Right atrium auricular region (tissue), 2 donors: ENCODE measurements at places on chromosomes 4 and X. TPM values are rescaled to one million over a fixed set of nuclear protein-coding genes. Genes with fewer than 3 reads are reported as not detected.

AFF2 gene
- total RNA-seq = 3.2 TPM

- H3K27ac ChIP-seq = no peak overlapping the region
- no peaks in the 10 kb centered on the region for H3K27me3 ChIP-seq
- DNase-seq = no peak
- no peaks in the 10 kb centered on the region for H3K4me1 ChIP-seq
- H3K36me3 ChIP-seq = no peaks in the 10 kb centered on the region
- H3K4me3 ChIP-seq = no peak overlapping the region
Measured at GRCh38 chr4:1105662-1106061, 7.7 kb downstream of the RNF212 start.

DNA sequence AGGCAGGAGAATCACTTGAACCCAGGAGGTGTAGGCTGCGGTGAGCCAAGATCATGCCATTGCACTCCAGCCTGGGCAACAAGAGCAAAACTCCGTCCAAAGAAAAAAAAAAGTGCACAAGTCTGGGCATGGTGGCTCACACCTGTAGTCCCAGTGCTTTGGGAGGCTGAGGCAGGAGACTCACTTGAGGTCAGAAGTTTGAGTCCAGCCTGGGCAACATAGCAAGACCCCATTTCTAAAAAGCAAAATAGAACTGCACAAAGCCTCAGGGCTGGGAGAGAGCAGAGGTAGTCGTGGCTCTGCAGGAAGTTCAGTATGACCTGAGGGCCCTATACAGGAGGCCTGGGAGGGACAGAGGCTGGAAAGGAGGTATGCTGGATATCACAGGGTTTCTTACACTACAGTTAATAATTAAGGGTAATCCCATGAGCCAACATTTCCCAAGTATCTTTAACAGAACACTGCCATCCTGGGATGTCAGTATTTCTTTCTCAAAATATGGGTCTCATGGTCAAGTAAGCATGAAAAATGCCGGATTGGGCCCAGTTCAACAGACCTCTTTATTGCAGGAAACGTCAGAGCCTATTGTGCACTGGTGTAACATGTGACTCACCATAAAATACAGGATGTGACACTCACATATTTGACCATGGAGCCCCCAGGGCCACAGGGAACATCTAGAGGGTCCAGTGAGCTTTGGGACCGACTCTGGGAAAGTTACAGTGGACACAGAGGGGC lies 37.8 kb downstream of the ACSL1 start:
- peaks cover 58% of the 10 kb centered on the region for H3K36me3 ChIP-seq
- no peak for DNase-seq
- H3K4me3 ChIP-seq = no peak overlapping the region
- H3K4me1 ChIP-seq = no peaks in the 10 kb centered on the region

- H3K27ac ChIP-seq = no peak overlapping the region
- no peak overlapping the region for H3K4me3 ChIP-seq
- no peaks in the 10 kb centered on the region for H3K4me1 ChIP-seq
- no peak for DNase-seq
Measured at GRCh38 chrX:44157858-44158257, 184.7 kb upstream of the NDP start.

- H3K4me3 ChIP-seq = no peak overlapping the region
- no peaks in the 10 kb centered on the region for H3K4me1 ChIP-seq
- H3K27ac ChIP-seq = no peak overlapping the region
- H3K27me3 ChIP-seq = no peaks in the 10 kb centered on the region
- no peak for DNase-seq
- H3K36me3 ChIP-seq = no peaks in the 10 kb centered on the region
Measured at GRCh38 chr4:71765821-71766383, 18.0 kb downstream of the GC start.

DRD5 gene
- total RNA-seq = 0.24 TPM

CD40LG gene
- not detected for total RNA-seq

S100G gene
- total RNA-seq = not detected

DNA sequence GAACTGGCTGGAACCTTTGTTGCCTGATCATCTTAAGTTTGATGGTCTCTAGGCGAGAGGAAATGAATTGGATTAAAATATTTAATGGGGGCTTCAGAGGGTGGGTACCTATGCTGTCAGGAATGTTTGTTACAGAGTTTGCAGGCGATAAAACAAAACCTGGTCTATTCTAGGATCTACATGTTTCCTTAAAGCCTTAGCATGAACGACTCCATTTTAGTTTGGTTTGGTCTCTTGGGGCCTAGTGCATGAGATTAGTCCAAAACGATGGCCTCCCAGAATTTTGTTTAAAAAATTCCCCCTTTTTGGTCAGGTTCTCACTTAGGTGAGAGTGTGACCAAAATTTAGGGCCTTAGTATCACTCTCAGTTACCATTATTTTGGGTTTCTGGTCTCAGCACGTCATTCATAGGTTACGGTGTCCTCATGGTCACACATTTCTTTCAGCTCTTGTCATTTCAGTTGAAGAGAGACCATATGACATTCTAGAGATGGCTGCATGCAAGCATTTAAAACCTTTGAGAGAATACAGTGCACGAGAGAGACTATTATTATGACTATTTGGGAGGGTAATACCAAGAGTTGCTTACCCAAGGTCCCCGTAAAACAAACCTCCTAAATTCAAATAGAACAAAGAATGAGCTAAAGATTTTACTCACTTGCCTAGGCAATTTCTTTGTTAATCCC lies 13.8 kb downstream of the MOB1B start:
- H3K4me3 ChIP-seq = no peak overlapping the region
- no peak overlapping the region for H3K27ac ChIP-seq
- H3K27me3 ChIP-seq = no peaks in the 10 kb centered on the region
- H3K4me1 ChIP-seq = peaks cover 11% of the 10 kb centered on the region
- H3K36me3 ChIP-seq = no peaks in the 10 kb centered on the region

- no peak overlapping the region for H3K4me3 ChIP-seq
- H3K27me3 ChIP-seq = peaks cover 5% of the 10 kb centered on the region
- peaks cover 10% of the 10 kb centered on the region for H3K4me1 ChIP-seq
- H3K36me3 ChIP-seq = no peaks in the 10 kb centered on the region
- H3K27ac ChIP-seq = no peak overlapping the region
- no peak for DNase-seq
Measured at GRCh38 chr4:3872834-3873313, 106.7 kb downstream of the ADRA2C start.

SPRY1 gene
- 50.0 TPM for total RNA-seq

PI4K2B gene
- total RNA-seq = 2.7 TPM

- H3K27me3 ChIP-seq = no peaks in the 10 kb centered on the region
- no peak for DNase-seq
- H3K36me3 ChIP-seq = peaks cover 7% of the 10 kb centered on the region
- no peaks in the 10 kb centered on the region for H3K4me1 ChIP-seq
Measured at GRCh38 chr4:102787096-102787881, 26.5 kb upstream of the MANBA start.

- peak; percentile 93 for DNase-seq
- no peaks in the 10 kb centered on the region for H3K27me3 ChIP-seq
Measured at GRCh38 chrX:129931411-129932015, 25.5 kb downstream of the UTP14A start.

DNA sequence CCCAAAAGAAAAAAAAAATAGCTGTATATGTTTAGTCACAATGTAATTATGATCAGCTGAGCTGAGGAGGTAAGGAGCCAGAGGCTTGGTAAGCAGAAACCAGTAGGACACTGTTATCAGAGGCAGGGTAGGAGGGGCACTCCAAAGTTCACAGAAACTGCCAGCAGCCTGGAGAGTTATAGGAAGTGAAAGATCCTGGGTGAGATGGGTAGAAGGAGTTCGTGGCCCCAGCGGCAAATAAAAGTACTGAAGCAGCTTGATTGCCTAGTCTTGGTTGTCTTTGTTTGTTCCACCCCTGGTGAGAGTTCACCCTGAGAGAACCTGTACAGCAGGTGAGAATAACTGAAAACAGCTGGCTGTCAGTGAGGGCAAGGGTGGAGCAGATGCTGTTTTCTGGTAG lies 340.8 kb downstream of the ADGRL3 start:
- peaks cover 8% of the 10 kb centered on the region for H3K4me1 ChIP-seq
- H3K36me3 ChIP-seq = no peaks in the 10 kb centered on the region
- no peaks in the 10 kb centered on the region for H3K27me3 ChIP-seq
- DNase-seq = no peak
- no peak overlapping the region for H3K4me3 ChIP-seq

DNA sequence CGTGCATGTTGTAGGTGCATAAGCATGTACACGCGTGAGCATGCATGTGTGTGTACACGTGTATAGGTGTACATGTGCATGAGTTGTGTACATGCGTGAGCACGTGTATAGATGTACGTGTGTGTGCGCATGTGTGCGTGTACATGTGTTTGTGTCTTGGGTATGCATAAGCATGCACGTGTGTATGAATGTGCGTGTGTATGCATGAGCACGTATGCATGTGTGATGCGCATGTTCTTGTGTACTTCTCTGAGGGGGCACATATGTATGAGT lies 9.0 kb downstream of the NAT8L start:
- H3K4me1 ChIP-seq = no peaks in the 10 kb centered on the region
- no peaks in the 10 kb centered on the region for H3K27me3 ChIP-seq
- H3K36me3 ChIP-seq = no peaks in the 10 kb centered on the region

DNA sequence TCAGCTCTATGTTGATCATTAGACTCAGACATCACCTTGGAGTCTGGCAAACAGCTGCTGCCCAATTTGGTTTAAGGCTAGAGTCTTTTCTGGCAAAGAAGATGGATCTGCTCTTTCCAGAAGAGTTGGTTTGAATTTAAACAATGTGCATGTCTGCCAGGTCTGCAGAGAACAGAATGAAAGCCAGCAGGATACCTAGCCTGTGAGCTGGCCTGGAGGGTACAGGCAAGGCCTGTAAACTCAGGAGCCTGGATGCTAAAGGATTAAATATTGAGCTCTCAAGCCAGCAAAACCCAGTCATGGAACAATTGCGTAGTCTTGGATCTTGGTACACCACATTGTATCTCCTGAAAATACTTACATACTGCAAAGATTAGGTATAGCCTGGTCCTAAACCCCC lies 15.6 kb upstream of the PDLIM3 start:
- no peaks in the 10 kb centered on the region for H3K27me3 ChIP-seq
- DNase-seq = no peak
- no peak overlapping the region for H3K4me3 ChIP-seq
- H3K4me1 ChIP-seq = no peaks in the 10 kb centered on the region

DNA sequence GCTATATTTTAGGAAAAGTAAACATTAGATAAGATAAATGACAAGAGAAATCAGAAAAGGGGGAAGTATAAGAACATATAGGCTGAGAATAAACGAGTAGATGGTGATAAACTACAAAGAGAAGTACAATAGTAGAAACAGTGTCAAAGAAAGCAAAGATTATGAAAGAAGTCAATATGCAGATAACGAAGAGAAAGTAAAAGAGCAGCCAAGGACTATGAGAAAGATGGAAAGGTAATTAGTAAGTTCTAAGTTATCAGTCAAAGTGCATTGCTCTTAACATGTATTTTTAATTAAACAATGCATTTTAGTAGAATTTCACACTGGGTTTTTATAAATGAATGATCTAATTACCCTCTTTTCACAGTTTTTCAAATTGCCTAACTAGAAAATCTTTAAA lies 1801.3 kb upstream of the PCDH10 start:
- H3K4me3 ChIP-seq = no peak overlapping the region
- H3K27ac ChIP-seq = no peak overlapping the region
- H3K36me3 ChIP-seq = no peaks in the 10 kb centered on the region
- H3K27me3 ChIP-seq = no peaks in the 10 kb centered on the region
- no peaks in the 10 kb centered on the region for H3K4me1 ChIP-seq

DNA sequence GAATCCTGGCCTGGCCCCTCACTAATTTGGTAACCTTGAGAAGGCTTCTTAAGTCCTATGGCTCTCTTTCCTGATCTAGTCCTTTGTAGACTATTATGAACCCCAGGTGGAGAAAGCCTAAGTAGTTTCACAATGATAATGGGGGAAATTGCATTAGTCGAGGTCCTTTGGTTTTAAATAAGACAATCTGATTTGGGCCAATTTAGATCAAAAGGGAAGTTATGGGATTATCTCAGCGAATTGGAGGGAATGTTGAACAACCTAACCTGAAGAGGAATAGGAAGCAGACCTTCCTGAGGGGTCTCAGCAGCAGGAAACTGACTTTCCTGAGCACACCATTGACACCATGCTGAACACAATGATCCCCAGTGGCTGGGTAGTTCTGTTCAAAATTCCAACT lies 331.5 kb downstream of the PRDM5 start:
- H3K4me1 ChIP-seq = no peaks in the 10 kb centered on the region
- no peaks in the 10 kb centered on the region for H3K27me3 ChIP-seq
- H3K4me3 ChIP-seq = no peak overlapping the region
- H3K36me3 ChIP-seq = no peaks in the 10 kb centered on the region

DNA sequence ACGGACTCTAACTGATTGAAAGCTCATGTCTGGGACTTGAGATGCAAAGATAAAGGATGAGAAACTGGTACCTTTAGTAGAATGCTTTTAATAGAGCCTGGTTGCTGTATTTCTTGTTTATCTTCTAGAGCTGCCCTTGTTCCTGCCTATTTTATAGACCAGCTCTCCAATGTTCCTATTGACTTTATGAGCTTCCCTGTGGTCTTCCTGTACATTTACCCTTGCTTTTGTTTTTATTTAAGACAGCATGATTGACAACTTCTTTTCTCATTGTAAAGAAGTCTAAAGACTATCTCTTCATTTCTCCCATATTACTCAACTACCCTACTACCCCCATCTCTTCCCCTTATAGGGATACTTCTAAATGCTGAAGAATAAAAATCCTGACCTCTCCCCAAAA lies 174.7 kb downstream of the UGT8 start:
- no peaks in the 10 kb centered on the region for H3K36me3 ChIP-seq
- no peak for DNase-seq
- no peak overlapping the region for H3K4me3 ChIP-seq

SLC25A43 gene
- total RNA-seq = 5.6 TPM

HAND2 gene
- total RNA-seq = 86.3 TPM

- no peaks in the 10 kb centered on the region for H3K27me3 ChIP-seq
- peaks cover 13% of the 10 kb centered on the region for H3K4me1 ChIP-seq
Measured at GRCh38 chr4:74539044-74539790, 94.3 kb downstream of the AREG start.

GRCh38 chr4:30714408-30715031 lies 5.6 kb upstream of the PCDH7 start:
- no peaks in the 10 kb centered on the region for H3K36me3 ChIP-seq
- no peaks in the 10 kb centered on the region for H3K27me3 ChIP-seq
- no peak for DNase-seq
- H3K27ac ChIP-seq = no peak overlapping the region
- no peak overlapping the region for H3K4me3 ChIP-seq

HMGN5 gene
- total RNA-seq = 3.6 TPM

CC2D2A gene
- total RNA-seq = 8.0 TPM

RBMXL3 gene
- total RNA-seq = not detected

DNA sequence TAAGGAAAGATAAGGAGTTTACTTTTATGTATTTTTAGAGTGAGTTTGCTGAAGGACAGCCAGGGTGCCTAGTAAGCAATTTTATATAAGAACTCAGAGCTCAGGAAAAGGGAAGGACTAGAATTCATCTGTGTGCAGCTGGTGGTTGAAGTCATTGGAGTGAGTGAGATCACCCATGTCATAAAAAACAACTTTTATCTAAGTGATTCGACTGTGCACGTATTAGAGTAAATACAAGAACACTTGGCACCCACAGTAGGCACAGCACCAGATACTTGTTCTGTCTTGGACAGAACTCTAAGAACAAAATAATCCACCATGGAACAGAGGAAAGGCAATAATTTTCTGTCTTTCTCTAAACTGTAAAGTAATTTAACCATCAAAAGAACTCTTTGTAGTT lies 31.6 kb downstream of the SYNPO2 start:
- no peaks in the 10 kb centered on the region for H3K27me3 ChIP-seq
- H3K4me3 ChIP-seq = no peak overlapping the region
- DNase-seq = no peak

SSX7 gene
- not detected for total RNA-seq
